ENCODE measurements at places on chromosomes 13 and 19.

GRCh38 chr19:43923875-43924274 lies 11.2 kb downstream of the ZNF45 start:
- no peak for DNase-seq

- no peak for DNase-seq
Observed at GRCh38 chr13:26011996-26012821, 39.6 kb downstream of the SHISA2 start.

- no peak for DNase-seq
Observed at GRCh38 chr13:107554460-107554859, 660.9 kb downstream of the LIG4 start.

DNA sequence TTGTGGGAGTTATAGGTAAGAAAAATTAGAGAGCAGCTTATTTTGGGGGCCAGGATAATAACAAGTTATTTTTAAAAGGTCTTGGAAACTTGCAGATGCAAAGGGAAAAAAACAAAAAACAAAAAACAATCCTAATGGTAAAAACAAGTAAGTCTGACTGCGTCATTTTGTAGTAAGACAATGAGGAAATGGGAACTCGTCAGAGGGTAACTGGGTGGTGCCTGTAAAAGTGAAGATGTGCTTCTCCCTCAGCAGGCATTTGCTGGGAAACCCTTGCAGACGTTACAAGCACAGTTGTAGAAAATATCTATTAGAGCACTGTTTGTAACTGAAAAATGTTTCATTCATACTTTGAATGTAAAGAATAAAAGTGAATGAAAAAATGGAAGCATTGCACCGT lies 2.2 kb upstream of the TNFSF13B start:
- DNase-seq = no peak

- DNase-seq = no peak
Observed at GRCh38 chr13:40589285-40590109, 76.9 kb downstream of the FOXO1 start.

- DNase-seq = no peak
Observed at GRCh38 chr19:39850892-39851291, 4.7 kb upstream of the FBL start.

- DNase-seq = no peak
Observed at GRCh38 chr19:13881251-13881691, 4.3 kb downstream of the NANOS3 start.

DNA sequence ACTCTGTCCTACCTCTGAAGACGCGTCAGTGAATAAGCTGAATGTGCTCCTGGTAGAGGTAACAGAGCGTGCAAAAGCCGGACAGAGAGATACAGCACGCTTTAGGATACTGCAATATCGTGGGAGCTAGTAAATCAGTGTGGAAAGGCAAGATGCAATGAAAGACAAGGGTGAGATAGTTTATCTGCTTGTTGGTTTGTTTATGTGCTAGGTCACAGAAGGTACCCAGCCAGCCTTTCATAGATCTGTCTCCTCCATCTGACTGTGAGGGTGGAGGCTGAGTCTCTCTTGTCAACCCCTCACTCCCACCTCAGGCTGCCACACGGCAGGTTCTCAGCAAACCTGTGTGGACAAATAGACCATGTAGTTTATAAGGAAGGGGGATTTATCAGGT lies 904 bp upstream of the GIPC1 start:
- DNase-seq = no peak

DNA sequence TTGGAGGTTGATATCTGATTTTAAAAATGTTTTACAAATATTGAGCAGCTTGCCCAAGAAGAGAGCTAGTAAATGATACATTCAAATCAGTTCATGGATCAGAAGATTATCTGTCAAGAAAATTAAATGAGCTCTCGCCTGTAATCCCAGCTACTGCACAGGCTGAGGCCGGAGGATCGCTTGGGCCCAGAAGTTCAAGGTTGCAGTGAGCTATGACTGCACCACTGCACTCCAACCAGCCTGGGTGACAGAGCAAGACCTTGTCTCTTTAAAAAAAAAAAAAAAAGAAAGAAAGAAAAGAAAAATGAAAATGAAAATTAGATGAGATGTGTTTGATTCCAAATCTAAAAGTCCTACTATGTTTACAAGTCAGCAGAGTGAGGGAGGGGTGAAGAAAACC lies 2.4 kb downstream of the SPART start:
- DNase-seq = no peak

- peak; percentile 37 for DNase-seq
Observed at GRCh38 chr13:51821606-51822005, 17.6 kb upstream of the DHRS12 start.

DNA sequence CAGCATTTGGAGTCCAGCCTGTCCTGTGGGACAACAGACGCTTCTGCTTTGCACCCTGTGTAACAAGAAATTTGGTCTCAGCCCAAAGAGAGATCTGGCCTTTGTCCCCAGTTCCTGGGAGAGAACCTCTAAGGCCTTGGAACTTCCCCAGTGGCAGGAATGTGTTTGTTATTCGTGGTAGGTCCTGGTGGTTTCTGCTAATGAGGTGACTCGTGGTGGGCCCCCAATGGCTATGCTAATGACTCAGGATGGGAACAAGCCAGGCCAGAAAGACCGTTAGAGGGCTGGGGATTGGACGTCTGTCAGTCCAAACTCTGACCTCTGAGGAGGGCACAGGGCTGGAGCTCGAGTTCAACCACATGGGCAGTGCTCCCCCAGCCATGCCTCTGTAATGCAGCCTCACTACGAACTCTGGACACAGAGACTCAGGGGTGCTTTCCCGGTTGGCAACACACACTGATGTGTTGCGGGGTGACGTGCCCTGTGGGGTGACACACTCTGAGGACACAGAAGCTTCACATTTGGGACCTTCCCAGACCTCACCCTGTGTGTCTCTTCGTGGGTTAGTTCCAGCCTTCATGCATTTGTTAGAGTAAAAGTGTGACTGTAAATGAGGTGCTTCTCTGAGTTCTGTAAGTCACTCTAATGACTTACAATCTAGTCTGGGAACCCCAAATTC lies 38.9 kb downstream of the TEX29 start:
- no peak for DNase-seq

- DNase-seq = no peak
Observed at GRCh38 chr13:111923439-111923838, 143.5 kb upstream of the SOX1 start.

GRCh38 chr13:30172593-30173302 lies 134.6 kb downstream of the KATNAL1 start:
- no peak for DNase-seq

DNA sequence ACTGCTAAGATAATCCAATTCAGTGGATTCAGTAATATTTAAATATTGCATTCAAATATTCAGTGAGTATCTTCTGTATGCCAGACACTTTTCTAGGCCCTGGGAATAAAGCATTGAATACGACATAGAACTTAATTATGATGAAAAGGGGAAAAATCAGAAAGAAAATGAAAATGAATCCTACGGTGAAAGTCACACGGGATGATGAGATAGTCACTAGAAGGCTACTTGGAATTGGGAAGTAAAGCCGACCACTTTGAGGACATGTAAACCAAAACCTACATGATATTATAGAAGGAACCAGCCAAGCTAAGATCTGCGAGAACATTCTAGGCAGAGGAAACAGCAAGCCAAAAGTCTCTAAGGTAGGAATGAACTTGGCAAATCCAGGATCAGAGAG lies 10.1 kb downstream of the DPY19L3 start:
- DNase-seq = no peak
